ENCODE measurements at places on chromosomes 1 and 21. TPM values are rescaled to one million over a fixed set of nuclear protein-coding genes. Genes with fewer than 3 reads are reported as not detected.

Gene ANKRD35
- total RNA-seq: 0.88 TPM

Gene LRRC53
- not detected for total RNA-seq

Gene GPR25
- total RNA-seq: not detected

Gene INAVA
- total RNA-seq: not detected

Gene CFH
- 2.5 TPM for total RNA-seq

Gene S100A7A
- total RNA-seq: not detected

Gene TAS1R3
- 1.0 TPM for total RNA-seq

All from T-helper 1 cell treated with Interleukin-12 subunit alpha and Interleukin-12 subunit beta and Interleukin-4 antibody, amounts not matched to agents 30 ng/mL and 1 ng/mL, for 36 hours (primary cell).